ENCODE measurements at places on chromosomes 2 and 18. TPM values are rescaled to one million over a fixed set of nuclear protein-coding genes. Genes with fewer than 3 reads are reported as not detected.

DNA sequence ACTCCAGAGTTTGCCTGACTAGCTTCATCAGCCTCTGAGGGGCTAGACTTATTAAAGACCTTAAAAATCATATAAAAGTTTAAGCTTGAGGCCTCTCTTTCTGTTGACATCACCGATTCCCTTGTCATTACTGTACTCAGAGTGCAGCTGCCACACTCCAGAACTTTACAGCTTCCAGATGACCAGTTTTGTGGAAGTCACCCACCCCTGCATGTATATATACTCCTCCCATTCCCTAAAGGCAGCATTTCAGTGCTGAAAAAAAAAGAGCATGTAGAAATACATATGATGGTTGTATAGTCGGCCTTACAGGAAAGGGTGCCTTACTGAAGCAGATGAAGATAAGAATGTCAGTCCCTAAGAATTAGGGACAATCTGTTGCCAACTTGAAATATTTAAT is 117.3 kb downstream of the FEZ2 start:
- DNase-seq = no peak

Gene IL37
- not detected for total RNA-seq

DNA sequence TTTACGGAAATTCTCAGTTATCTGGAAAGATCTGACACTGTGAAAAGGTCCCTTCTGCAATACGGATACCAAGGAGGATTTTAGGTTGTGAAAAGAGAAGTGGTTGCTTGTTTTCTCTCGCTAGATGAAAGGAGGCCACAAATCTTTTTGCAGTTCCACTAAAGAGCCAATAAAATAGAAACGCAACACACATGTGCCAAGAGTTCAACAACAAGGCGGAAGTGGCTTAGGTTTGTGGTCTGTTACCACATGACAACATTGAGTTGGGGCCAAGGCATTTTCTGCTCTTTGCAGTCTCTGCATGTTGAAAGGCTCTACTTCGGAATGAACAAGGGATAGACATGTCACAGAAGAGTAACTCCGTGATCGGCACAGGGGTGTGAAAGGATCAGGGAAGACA is 115.7 kb upstream of the OSR1 start:
- peak; percentile 90 for DNase-seq

DNA sequence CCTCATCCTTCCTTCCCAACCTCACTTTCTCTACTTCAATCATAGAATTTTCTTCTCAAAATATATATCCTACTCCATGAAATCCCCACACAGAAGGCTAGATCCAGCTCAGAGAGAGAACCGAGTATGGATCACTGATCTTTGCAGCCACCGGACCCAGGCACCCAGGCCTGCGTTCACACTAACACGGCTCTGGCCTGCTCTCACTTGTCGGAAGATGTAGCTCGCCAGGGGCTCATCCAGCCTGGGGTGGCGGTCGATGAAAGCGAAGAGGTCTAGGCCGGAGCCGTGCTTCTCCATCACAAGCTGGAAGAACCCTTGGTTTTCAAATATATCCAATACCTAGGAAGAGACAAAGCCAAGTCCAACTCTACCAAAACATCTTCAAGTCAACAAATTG is 12.7 kb upstream of the MTERF4 start:
- DNase-seq = no peak

- DNase-seq = no peak
Observed at GRCh38 chr2:158994920-158995676, 26.7 kb downstream of the TANC1 start.

Gene C2orf78
- total RNA-seq = 0.07 TPM

Gene EGR4
- total RNA-seq = 1.2 TPM
